ENCODE measurements at places on chromosomes 6 and 20.

DNA sequence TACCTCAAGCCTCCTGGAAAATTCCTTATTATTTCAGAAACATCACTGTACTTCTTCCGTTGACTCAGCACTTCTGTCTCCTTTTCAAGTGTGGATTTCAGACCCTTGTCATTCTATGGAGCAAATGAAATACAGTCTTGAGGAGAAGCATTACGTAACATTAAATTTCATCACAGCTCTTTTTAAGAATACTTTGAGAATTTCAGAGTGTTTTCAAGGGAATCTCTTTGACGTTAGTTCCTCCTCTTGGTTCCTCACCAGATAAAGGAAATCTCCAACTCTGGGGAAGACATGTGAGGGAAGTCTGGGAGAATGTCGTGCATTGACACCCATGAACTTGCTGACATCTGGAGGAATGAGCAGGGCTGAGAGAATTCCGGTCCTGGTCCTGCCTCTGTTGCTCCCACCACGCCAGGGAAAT lies 32.3 kb downstream of the UST start:
- DNase-seq, result no peak

DNA sequence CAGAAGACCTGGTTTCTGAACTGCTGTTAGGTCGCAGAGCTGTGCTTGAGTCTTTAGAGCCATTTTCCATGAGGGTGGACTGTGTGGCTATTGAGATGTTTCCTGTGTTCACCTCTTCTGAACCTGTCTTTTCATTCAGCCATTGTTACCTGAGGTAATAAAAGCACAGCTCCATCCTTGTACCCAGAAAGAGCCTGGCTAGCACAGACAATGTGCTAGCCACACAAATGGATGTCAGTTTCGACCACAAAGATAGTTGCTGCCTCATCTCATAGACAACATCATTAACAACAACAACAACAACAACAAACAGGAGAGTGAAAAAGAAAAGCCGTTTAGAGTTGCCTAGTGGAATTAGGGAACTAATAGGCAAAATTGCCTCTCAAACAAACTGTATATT lies 114.7 kb downstream of the MYO6 start:
- DNase-seq, result no peak

DNA sequence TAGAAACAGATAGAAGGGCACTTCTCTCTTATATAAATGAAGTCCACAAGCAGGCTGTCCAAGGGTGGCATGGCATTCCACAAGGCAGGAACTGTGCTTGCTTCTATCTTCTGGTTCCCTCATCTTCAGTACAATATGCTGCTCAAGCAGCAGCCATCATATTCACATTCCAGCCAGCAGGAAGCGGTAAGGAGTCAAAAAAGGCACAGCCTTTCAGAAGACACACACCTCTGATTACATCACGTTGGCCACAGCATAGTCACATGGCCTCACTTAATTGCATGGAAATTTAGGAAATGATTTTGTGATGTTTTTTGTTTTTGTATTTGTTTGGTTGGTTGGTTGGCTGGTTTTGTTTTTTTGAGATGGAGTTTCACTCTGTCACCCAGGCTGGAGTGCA lies 19.0 kb downstream of the REM1 start:
- no peak for DNase-seq

DNA sequence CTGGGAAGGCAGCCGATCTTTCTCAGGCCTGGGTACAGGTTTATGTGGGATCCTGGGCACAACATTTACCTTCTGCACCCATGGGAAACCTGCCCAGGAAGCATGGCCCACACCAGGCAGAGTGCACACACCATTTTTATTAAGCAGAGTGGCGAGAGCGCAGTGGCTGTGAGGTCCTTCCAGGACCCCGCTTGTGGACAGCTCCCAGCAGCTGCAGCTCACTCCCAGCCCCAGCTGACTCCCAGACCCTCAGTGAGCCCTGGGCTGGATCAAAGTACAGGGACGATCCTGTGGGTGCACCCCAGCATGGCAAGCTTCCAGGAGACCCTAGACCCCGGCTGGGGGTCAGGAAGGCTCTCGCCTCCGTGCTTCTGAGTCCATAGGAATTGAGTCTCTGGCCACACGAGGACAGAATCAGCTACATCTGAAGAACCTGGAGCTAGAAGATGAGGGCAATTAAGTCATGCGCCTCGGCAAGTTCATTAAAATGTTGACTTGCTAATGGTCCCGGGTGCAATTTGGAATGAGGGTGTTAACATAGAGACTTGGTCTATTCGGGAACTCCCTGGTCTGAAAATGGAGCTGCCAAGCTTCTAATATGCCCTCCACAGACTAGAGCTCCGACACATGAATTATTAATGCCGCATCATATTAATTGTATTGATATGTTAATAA lies 65.4 kb upstream of the SLCO4A1 start:
- DNase-seq, result no peak
